Stimulated activated CD4-positive, alpha-beta T cell treated with anti-CD3 and anti-CD28 coated beads, Interleukin-15, amount 100 ng/mL, for 48 hours (primary cell): ENCODE measurements at places on chromosomes 12 and 14.

DNA sequence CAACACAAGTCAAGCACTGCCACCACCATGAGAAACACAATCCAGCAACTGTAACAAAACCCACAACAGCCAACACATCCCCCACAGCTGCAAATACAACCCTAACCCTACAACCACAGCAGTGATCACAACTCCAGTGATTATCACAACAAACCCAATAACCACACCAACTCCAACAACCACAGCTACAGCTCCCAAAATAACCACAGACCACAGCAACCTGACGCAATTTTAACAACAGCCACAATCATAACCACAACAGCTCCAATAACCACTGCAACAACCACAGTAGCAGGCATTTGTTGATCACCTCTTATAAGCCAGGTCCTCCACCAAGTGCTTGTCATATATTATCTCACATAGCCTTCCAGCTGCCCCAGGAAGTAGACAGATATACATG lies 42.2 kb upstream of the FAM181A start:
- no peak for DNase-seq

DNA sequence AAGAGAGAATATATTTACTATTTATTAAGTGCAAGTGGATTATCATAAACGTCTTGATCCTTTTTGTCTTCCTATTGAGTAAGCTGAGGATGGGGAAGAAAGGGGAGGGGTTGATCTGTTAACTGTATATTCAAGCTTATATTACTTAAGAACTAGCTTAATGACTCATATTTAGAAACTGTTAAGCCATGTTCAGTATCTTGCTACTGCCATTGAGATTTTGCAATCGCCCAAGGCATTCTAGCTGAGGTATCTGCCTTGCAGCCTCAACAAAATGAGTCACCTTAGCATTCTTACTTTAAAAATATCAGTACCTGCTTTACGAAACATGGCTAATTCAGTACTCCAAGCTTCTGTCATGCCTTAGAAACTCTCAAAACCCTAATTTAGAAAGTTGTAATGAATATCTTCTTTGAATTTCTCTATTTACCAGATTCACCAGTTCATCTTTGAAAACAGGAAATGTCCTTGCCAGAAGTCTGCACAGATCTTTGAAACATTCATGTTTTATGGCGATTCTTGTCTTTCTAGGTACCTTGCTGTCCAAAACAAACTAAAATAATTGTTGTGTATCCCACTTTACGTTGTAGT lies 76.1 kb downstream of the ALG10B start:
- no peak for DNase-seq

GRCh38 chr14:61379639-61380184 lies 58.3 kb downstream of the PRKCH start:
- no peak for DNase-seq

- DNase-seq, result no peak
These were observed 3.2 kb upstream of the VDR start for GRCh38 chr12:47907851-47908454.

- DNase-seq, result no peak
These were observed 421.9 kb upstream of the PRICKLE1 start for GRCh38 chr12:43011383-43011926.

DNA sequence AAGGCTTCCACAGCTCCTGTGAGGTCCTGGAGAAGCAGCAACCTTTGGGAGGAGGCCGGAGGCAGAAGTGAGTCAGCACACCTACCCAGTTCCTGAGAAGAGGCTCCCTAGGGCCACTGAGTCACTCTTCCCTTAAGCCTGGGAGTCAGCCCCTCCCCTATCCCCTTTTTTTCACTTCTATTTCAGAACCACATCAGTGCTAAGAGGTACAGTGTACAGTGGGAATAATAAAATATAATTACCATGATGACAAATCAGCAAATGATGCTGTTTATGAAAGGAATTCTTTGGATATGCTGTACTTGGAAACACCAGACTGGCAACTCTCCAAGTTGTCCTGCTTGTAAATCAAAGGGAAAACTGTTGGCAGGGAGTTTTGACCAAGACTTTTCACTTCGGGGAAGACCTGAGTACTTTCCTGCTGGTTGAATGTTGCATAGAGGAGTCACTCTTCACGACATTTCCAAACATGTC lies 7.8 kb upstream of the TBPL2 start:
- peak; percentile 22 for DNase-seq

GRCh38 chr12:104677441-104678089 lies 220.8 kb downstream of the CHST11 start:
- no peak for DNase-seq

DNA sequence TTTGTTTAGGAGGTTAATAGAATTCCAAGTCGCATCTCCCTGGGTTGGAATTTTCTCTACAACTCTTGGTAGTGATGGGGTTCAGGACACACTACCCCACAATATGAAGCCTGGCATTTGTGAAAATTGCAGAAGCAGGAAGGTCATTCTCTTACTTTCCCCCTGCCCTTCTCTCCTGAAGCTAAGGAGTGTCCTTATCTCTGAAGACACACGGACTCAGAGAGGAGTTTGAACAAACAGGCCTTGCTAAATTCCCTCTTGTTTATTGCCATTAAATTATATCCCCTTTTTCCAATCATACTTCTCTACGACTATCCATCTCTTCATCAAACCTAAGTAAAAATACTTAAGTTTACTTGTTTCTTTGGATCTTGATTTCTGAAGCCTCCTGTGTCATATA lies 443.0 kb downstream of the RAD51B start:
- DNase-seq, result no peak

DNA sequence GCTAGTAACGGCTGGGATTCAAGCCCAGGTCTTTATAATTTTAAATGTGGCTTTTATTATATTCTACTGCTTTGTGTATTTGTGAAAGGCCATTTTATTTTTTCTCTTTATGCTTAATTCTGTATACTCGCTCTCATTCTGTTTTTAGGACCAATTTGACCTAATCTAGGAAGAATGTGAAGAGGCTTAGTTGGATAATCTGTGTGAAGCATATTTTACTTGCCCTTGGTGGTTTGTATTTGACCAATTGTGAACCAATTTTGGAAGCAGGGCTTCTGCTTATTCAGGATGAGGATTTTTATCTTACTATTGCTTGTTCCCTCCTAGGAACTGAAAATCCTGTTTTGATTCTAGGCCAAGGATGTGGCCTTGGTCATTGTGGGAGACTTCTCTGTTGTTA lies 113.1 kb downstream of the TTC6 start:
- DNase-seq, result no peak

DNA sequence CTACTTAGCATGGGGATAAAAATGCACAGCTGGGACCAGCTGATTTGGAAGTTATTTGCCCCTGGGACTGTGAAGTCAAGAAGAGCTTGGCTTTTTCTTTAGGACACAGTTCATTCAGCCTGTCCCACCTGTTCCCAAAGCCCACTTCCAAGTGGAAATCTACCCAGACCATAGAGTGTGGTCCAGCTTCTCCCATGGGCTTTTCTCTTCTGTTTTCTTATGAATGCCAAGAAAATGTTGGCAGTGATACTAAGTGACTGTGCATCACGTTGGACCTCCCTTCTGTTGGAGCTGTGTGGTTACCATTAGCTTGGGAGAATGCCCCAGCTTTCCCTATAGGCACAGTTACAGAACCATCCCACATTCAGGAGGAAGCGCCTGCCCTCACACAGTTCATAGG lies 89.4 kb downstream of the NT5DC3 start:
- DNase-seq, result no peak

- DNase-seq, result no peak
These were observed 7.6 kb upstream of the NR4A1 start for GRCh38 chr12:52043386-52044212.

DNA sequence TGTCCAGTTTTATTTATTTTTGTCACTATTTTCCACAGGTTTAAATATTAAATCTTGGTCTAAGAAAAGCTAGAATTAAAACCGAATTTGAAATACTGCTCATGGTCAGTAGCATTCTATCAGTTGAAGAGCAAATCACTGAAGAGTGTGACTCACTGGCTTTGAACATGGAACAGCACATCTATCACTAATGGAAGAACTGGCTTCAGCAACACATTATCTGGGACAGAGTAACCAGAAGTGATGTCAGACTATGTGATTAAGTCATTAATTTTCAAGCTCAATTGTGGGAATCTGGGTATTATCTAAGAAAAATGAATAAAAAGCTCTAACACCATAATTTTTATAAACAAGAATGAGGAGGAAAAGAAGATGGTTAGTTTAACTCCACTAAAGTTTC lies 527.5 kb downstream of the TMTC2 start:
- no peak for DNase-seq

GRCh38 chr12:92803903-92804302 lies 101.1 kb downstream of the PLEKHG7 start:
- DNase-seq, result no peak

DNA sequence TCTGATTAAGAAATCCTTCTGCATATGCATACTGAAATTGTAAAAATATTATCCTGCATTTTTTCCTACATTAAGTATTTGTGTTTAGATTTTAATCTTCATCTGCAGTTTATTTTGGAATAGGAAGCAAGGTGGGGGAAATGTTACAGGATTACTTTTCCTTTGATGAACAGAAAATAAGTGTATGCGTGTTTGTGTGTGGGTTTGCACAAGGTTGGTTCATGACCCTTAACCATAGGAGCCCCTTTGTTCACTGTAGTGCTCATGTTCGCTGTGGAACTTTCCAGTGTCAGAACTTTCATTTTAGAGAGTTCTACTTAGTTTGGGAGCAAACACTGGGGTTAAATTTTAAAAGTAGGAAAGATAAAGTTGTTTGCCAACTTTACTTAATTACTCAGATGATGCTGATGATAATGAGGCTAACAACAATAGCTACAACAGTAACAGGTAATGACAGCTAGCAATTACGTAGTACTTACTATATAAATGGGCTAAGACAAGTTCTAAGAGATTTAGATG lies 6.4 kb upstream of the A2M start:
- DNase-seq, result no peak

GRCh38 chr12:63085120-63085519 lies 65.9 kb downstream of the AVPR1A start:
- DNase-seq, result no peak

GRCh38 chr12:58731096-58731495 lies 189.2 kb downstream of the LRIG3 start:
- no peak for DNase-seq

GRCh38 chr14:35390577-35391387 lies 13.8 kb downstream of the NFKBIA start:
- no peak for DNase-seq

GRCh38 chr14:99530407-99531155 lies 49.4 kb downstream of the CCNK start:
- no peak for DNase-seq

GRCh38 chr14:76773188-76773885 lies 12.1 kb downstream of the VASH1 start:
- DNase-seq, result no peak

DNA sequence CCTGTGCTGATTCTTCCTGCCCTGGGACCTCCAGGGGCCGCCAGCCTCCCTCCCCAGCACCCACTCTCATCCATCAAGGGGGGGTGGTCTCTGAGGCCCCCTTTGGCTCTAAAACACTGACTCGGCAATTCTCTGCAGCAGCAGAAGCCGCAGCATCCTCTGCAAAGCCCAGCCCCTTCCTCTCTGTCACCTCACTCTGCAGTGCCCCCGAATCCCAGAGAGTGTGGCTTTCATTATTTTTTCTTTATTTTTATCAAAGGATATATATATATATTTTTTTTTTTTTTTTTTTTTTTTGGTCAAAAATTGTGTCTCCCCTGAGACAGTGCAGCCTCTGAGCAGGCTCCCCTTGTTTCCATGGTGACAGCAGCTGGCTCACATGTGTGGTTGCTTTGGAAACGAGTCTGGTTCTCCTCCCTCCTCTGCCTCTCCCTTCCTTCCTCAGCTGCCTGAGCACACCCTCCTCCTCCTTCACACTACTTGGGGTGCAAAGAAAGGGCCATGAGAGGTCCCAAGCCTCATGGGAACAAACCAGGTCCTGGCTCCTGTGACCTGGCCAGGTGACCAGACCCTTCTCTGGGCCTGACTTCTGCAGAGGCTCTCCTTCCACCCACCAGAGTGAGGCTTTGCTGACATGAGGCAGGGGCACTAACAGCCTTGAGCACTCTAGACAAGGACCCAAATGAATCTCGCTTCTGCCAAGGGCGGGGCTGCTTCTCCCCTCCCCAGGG lies 100.5 kb downstream of the LRRC74A start:
- peak; percentile 49 for DNase-seq

DNA sequence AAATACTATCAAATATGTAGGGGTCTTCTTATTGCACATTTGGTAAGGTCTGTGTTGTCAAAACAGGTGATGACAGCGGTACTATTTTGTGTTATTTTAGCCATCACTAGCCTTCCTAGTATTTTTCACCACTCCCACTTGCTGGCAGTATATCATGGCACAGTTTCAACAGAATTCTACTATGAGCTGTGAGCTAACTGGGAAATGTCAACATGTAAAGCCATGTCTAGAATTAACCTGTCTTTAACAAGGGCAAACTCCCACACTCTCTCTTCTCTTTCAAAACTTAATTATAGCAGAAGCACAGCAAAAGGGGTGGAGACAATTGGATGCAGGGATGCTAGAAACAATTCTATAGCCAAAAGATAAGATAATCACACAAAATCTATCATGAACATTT lies 253.4 kb downstream of the PAX9 start:
- DNase-seq, result no peak

DNA sequence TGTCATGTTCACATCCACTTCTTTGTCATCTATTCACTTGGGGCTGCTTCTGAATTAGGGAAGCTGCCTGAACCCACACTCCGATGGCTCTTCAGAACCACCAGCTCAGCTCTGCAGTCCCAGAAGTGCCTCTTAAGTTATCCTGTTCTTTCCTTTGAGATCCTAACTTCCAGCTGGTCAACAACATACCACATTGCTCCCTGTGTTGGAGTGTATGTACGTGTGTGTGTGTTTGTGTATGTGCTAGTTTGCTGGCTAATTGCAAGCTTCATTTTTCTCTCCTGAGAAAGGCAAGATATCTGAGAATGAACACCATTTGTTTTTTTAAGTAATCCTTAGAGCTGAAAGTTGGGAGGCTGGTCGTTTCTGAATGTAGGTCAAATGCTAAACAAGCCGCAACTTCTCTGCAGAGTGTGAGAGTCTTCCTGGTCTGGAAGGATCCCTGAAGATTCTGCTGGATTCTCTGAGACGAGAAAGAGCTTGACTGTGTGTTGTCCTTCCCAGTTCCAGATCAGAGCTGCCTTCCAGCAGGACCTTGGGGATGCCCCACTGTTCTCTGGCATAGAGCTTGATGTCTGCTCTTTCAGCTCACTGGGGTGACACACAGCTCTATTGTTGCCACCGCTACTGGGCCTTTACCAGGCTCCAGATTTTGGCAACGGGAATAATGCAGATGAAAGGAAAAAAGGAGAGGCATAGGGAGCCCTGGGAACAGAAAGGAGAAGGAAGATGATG lies 839 bp downstream of the GSG1 start:
- DNase-seq, result no peak

- DNase-seq, result no peak
These were observed 890.7 kb downstream of the DIO2 start for GRCh38 chr14:79320561-79320960.

DNA sequence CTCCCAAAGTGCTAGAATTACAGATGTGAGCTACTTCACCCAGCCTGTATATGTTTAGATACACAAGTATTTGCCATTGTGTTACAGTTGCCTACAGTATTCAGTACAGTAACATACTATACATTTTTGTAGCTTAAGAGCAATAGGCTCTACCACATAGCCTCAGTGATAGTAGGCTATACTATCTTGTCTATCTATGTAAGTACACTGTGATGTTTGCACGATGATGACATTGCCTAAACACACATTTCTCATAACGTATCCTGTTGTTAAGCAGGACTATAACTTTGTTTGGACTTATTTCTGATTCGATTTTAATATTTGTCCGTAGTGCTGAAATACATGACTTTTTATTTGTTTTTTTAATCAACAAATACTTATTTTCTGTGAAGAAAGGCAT lies 129.2 kb downstream of the PCNX1 start:
- DNase-seq, result no peak

- DNase-seq, result no peak
These were observed 4.4 kb upstream of the ELK3 start for GRCh38 chr12:96189781-96190180.

GRCh38 chr14:72495668-72496067 lies 398.2 kb downstream of the DPF3 start:
- DNase-seq, result no peak
